ENCODE measurements at places on chromosomes 2 and 18. TPM values are rescaled to one million over a fixed set of nuclear protein-coding genes. Genes with fewer than 3 reads are reported as not detected.

Gene ALK
- 0.03 TPM for total RNA-seq

Gene COPS9
- total RNA-seq: 169 TPM

Gene IMPA2
- total RNA-seq: 14.4 TPM

Gene RGPD3
- 0.06 TPM for total RNA-seq

Gene GREB1L
- 5.7 TPM for total RNA-seq

Gene DSG4
- total RNA-seq: not detected

- no peak for DNase-seq
These were observed 75.8 kb downstream of the NAT8 start for GRCh38 chr2:73566288-73566878.

DNA sequence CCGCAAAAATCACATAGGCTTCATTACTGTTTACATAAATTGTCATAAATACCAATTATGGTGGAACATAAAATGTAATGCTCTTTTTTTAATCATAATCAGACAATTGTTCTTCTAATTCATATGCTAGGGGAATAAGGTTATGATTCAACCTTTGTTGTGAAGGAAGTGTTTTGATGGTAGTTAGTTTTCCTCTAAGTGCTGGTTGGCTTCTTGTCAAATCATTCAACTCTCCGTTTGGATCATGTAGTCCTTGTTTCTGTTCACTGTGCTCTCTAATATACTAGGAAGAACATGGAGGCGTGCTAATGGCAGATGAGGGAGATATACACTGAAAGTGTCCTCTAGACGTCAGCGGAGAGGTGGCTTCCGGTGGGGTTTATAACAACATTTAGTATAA, 1938.0 kb upstream of the PIK3C3 start:
- no peak for DNase-seq

DNA sequence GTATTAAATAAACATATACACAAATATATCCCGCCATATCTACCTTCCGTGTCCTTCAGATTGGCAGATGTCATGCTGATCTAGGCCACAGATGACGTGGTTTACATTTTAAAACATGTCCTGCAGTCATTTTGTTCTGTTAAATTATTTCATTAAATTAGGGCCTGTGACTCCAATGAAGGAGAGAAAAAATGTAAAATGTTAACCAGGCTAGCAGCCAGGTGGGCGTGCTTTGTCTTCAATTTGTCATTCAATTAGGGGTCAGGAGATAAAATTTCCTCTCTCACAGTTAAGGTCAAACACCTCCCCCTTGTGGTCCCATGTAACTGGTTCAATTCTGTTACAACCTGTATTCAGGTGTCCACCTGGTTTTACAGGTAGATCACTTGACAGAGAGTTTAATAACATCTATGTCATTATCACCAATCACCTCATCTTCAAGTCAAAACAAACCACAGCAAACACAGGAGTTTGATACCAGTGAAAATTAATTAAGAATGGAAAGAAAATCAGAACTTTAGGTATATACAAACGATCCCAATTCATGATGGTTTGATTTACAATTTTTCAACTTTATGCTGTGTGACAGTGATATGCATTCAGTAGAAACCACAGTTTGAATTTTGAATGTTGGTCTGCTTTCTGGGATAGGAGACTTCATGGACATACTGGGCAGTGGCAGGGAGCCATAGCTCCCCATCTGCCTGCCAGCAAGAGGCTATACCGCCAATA, 339.4 kb downstream of the CMPK2 start:
- DNase-seq: no peak

DNA sequence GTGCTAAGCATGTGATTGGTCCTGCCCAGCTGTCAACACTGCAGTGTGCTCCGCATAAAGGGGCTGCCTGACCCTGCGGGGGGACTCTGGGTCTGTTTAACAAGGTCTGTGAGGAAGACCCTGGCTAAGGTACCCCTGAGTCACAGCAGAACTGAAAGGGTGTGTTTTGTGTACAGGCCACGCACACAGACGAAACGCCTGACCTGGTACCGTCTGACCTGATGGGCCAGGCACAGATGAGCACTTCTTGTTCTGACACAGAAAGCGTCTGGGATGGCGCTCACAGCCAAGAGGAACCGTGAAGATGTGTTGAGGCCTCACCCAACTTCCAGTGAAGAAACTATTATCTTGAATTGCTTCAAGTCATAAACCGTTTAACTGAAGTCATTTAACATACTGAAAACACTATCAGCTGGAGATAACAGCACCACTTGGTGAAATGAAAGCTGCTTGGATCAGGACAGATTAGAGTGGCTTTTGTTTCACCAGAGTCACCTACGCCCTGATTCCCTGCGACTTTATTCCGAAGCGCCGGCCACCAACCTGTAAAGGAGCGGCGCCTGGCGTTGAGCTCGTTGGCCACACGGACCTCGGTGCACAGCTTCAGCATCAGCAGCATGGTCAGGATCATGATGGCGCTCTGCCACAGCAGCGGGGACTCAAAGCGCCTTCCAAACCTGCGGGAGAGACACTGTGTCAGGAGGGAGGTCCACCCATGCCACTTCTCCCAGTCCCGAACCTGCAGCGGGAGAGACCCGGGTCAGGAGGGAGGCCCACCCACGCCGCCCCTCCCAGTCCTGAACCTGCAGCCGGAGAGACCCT, 8.5 kb downstream of the SLC66A2 start:
- no peak for DNase-seq

DNA sequence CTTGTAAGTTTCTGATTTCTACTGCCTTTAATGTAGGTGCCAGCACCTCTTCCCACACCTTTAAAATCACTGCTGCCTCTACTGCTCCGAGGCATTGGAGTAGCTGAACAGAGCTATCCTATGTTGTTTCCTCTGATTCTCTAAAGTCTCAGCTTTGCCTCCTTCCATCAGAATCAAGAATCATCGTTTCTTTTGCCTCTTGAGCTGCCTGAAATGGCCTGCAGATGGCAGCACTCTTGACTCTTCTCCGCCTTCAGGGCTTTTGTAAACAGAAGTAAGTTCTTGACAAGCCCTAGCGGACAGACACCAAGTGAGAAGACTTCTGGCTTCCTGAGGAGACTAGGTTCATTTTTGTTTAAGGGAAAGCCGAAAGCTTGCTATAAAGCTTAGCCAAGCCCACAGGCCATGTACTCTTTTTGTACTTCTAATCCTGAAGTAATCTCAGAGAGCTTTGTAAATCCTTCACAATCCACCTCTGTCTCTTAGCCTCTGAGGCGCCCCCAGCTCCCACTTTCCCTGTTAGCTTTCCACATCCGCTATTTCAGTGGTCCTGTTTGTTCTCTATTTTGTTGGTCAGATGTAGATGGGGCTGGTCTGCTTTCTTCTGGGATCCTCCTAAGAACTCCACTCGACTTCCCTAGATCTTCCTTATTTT, 48.4 kb downstream of the GTF3C3 start:
- DNase-seq: peak; percentile 37

DNA sequence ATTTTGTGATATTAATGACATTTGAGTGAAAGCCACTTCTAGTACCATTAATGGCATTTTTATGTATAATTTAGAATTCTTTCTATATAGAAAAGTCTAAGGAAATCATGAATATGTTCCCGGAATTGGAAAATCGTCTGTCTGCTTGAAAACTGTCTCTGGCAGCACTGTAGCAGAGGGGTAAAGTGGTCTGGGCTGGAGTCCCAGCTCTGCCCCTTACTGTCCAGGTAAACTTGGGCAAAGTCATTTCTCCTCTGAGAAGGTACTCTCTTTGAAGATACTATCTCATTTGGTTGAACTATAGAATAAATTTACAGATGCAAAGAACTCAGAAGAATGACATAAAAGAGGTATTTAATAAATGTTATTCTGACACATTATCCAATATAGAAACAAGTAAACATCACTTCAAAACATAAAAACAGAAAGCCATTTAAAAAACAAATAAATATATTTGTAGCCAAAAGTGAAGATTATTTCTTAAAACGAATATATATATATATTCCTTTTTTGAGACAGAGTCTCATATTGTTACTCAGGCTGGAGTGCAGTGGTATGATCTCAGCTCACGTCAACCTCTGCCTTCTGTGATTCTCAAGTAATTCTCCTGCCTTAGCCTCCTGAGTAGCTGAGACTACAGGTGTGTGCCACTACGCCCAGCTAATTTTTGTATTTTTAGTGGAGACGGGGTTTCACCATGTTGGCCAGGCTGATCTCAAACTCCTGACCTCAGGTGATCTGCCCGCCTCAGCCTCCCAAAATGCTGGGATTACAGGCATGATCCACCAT, 149.8 kb upstream of the ITGA4 start:
- DNase-seq: no peak

DNA sequence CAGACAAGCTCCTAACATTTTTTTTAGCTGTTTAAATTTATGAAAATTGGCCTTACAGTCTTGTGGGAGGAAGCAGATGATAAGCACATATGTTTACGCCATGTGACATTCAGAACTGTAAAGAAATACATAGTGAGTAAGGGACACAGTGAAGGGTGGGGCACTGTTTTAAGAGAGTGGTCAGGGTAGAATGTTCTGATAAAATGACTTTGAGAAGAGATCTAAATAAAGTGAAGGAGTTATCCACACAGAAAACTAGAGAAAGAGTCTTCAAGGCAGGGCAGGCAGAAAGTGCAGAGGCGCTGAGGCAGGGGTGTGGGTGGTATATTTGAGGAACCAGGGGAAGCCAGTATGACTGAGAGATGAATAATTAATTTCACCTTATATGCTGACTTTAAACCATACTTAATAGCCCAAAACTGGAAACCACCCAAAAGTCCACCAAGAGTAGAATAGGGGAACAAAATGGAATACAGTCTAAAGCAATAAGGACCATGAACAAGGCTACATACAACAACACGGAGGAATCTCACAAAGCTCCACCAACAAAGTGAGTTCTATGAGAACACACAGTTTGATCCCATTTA, 8.6 kb downstream of the MREG start:
- DNase-seq: no peak

- no peak for DNase-seq
These were observed 203.7 kb downstream of the SETBP1 start for GRCh38 chr18:44884431-44884830.

DNA sequence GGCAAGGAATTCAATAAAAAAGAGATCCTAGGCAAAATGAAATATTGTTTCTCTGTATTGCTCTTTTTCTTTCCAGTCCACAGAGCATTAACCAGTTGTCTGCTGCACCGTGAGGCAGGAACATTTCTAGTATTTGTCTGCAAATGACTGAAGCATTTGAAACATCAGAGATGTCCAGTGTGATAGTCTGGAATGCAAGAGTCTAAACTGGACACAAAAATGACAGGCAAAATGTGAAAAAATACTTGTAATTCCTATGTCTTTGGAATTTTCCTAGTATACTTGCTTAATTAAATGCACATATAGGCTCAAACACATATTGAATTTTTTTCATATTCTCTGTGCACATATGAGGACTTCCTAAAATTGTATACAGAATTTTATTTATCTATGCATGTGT, 120.5 kb upstream of the SPATS2L start:
- DNase-seq: no peak

- DNase-seq: peak; percentile 17
These were observed 203.2 kb downstream of the ETAA1 start for GRCh38 chr2:67600222-67600871.

DNA sequence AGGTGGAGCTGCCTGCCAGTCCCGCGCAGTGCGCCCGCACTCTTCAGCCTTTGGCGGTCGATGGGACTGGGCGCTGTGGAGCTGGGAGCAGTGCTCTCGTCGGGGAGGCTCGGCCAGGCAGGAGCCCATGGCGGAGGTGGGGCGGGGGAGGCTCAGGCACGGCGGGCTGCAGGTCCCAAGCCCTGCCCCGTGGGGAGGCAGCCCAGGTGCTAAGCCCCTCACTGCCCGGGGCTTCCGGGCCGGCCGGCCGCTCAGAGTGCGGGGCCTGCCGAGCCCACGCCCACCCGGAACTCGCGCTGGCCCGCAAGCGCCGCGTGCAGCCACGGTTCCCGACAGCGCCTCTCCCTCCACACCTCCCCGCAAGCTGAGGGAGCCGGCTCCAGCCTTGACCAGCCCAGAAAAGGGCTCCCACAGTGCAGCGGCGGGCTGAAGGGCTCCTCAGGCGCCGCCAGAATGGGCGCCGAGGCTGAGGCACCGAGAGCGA, 316.4 kb downstream of the RND3 start:
- no peak for DNase-seq

DNA sequence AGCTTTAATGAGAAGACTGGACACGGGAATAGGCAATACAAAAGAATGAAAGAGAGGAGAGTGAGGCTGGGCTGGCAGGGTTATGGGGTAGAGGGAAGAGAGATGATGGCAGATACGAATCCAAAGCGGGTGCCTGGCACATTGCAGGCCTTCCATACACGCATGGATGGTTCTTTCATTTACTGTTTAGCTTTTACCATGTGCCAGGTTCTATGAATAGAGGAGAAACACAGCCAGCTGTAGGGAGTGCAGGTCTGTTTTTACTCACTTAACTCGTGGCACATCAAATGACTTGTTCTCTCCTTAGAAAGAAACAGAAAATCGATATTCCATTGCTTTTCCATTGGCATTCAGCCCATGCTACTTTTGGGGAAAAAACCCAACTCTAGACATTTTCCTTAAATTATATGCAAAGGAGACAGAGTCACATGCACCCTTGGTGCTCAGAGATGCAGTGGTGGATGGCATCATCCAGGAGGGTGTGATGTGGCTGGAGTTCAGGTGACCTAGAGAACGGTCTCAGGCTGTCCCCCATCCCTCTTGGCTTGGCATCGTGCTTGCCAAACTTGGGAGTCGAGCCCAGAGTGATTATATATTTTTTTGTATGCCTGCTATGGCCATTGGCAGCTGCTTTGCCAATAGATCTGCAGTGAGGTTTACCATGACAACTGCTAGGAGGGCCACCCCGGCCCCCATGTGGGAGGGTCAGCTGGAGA, 6.2 kb downstream of the LTBP1 start:
- DNase-seq: no peak

- no peak for DNase-seq
These were observed 219.9 kb downstream of the TMX3 start for GRCh38 chr18:68494802-68495581.

DNA sequence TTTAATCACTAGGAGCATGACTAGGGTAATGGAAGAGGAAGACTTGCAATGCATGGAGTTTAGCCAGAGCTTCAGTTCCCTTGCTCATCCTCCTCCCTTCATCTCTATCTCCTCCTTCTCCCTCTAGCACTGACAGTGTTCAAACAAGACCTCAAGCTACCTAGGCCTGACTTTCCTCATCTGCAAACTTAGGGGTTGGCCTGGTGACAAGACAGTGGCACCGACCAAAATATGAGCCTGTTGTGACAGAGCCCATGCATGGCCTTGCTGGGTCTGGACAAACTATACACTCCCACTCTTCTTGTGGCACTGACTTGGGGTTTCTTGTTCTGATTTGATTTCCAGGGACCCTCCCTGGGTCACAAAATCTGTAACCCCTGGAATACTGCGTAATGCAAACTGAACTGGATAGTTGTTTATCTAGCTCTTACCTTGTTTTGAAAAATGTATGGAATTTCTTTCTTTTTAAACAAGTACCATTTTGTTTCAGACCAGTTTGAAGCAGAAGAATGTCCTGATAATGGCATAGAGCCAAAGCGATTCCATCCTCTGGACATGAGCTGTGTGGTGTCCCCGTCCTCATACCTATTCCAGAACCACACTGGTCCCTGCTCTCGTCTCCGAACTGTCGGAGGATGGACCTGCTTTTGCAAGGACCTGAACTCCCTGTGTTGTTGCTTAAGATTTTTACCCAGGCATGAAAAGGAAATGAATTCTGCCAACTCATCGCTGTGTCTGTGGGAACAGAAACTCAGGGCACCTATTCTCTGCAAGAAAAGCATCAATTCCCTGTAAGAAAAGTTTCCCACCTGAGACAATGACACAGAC, 33.4 kb upstream of the PPP4R1 start:
- peak; percentile 9 for DNase-seq

GRCh38 chr2:136208682-136209420, 90.9 kb upstream of the CXCR4 start:
- no peak for DNase-seq

GRCh38 chr2:176088937-176089842, 3.3 kb upstream of the HOXD13 start:
- no peak for DNase-seq
